ENCODE measurements at places on chromosomes 12 and 14.
A peak's percentile ranks its signal among the peaks of the same experiment; 100 is the strongest.

GRCh38 chr14:47422191-47422590 lies 253.2 kb downstream of the MDGA2 start:
- DNase-seq, result no peak

- DNase-seq, result no peak
Measured at GRCh38 chr12:103768467-103769123, 72.4 kb downstream of the NT5DC3 start.

- DNase-seq, result no peak
Measured at GRCh38 chr14:52352061-52352491, 38.0 kb downstream of the PTGER2 start.

GRCh38 chr12:32546272-32546671 lies 132.8 kb upstream of the DNM1L start:
- DNase-seq, result no peak

- peak; percentile 77 for DNase-seq
Measured at GRCh38 chr14:77059276-77059915, 30.9 kb upstream of the IRF2BPL start.

DNA sequence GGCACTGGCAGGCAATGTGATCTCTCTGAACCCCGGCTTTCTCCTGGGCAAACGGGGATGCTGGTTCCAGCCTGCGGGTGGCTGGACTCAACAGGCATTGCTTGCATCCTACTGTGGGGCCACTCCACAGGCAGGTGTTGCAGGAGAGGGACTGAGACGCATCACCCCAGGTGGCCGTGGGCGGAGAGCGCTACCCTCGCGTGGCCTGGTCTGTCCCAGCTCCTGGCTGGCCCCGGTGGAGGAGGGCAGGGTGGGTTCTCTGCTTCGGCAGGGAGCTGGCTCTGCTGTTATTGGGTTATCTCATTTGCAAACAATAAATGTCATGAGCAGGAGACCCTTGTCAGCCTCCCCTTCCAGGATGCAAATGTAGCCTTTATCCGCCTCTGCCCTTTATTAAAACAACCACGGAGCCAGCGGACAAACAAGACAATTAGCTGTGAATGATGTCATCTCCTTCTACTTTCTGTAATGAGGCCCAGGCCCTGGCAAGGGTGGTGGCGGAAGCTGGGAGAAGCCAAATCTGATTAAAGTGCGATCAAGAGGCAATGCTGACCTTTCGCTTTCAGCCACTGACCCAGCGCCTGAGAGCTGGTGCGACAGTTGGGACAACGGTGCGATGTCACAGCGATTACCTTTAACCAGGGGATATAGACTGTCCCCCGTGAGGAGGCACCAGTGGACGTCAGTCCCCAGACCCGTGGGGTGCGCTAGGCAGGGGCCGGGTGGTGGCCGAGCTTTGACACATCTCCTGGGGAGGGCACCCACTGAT lies 161.8 kb downstream of the KIF26A start:
- no peak for DNase-seq
